Bronchial epithelial cell (primary cell): ENCODE measurements at places on chromosomes 7 and 10.
A peak's percentile ranks its signal among the peaks of the same experiment; 100 is the strongest.

GRCh38 chr10:75546004-75546403 lies 114.6 kb downstream of the LRMDA start:
- DNase-seq: no peak

- DNase-seq: no peak
Measured at GRCh38 chr7:135756191-135756590, 7.6 kb upstream of the FAM180A start.

- DNase-seq: no peak
Measured at GRCh38 chr10:119640384-119640783, 10.8 kb upstream of the BAG3 start.

- DNase-seq: peak; percentile 35
Measured at GRCh38 chr10:2927958-2928840, 139.1 kb upstream of the PFKP start.

GRCh38 chr10:57919864-57920263 lies 347.8 kb downstream of the IPMK start:
- DNase-seq: peak; percentile 66

GRCh38 chr7:152436111-152436930 lies 518 bp upstream of the KMT2C start:
- peak; percentile 58 for DNase-seq

DNA sequence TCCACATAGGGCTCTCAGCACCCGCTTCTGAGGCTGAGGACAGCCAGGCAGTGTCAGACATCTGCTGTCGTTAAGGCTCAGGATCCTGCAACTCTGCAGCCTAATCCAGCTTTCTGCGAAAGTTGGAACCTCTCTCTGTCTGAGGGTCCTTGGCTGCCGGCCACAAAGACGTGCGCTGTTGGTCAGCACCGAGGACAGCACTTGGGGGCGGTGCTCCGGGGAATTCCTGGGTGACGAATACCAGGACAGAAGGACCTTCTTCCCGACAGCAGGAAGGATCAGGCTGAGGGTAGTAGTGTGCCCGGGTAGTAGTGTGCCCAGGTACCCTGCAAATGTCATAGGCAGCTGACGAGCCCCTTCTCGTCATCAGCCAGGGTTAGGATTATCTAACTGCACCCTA lies 16.0 kb upstream of the RASGEF1A start:
- DNase-seq: peak; percentile 17

- peak; percentile 68 for DNase-seq
Measured at GRCh38 chr10:31467791-31468535, 148.9 kb downstream of the ZEB1 start.

- no peak for DNase-seq
Measured at GRCh38 chr7:27895551-27895950, 155.6 kb downstream of the TAX1BP1 start.

DNA sequence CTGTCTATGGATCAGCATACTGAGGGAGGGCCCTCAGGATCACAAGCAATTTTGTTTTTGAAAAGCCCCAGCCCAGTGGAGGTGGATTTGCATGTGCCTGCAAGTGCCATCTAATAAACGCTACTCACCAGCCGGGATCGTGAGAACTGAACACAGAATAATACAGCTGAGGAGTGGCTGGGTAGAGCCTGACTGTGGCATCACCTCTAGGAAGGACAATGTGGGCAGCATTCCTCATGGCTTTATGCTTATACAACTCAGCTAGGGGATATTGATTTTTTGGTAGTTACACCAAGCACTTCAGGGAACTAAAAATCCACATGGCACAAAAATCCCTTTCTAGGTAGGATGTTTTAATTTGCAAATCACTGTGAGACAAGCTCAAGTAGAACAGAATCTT lies 72.7 kb upstream of the PALS2 start:
- DNase-seq: no peak

DNA sequence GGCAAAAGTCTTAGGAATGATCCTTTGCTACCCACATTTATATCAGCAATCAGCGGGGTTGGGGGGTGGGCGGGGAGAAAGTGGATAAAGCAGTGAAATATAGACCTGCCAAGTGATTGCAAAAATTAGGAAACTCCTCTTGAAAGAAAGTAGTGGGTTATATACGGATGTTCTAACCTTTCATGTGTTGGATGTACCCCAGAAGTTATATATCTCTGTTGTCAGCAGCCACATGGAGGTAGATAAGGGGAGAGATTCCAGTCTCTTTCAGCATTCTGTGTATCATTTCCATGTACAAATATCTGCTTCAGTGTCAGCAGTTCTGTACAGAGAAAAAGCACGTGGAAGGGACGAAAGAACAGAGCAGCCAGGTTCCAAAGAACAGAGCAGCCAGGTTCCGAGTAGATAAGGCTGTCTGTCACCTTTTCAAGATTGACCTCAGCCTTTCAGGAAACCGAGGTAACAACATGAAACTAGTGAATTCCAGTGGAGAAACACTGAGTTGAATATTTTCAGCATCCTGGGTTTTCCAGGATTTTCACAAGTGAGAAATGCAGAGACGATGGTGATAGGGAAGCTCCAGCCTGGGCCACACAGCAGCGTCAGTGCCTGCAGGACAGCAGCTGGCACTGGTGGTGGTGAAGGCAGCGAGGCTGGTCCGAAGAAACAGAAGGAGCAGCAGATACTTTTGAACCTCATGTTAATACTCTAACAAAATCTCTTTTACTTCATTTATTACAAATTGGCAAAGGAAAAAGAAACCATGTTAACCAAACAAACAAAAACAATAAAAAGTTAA lies 212.3 kb downstream of the C7orf25 start:
- DNase-seq: no peak
